Stimulated activated CD4-positive, alpha-beta T cell treated with anti-CD3 and anti-CD28 coated beads, Interleukin-12 subunit alpha, Interleukin-12 subunit beta, amount 100 ng/mL, for 24 hours (primary cell): ENCODE measurements at places on chromosomes 12 and 14.

- DNase-seq, result no peak
Measured at GRCh38 chr12:132766380-132767085, 4.9 kb upstream of the ANKLE2 start.

GRCh38 chr12:95215949-95216348, 1.3 kb downstream of the FGD6 start:
- DNase-seq, result no peak

GRCh38 chr14:23119363-23120327, 590 bp upstream of the CEBPE start:
- no peak for DNase-seq

- no peak for DNase-seq
Measured at GRCh38 chr14:67557656-67558055, 24.6 kb downstream of the PLEKHH1 start.

- no peak for DNase-seq
Measured at GRCh38 chr14:76713121-76713520, 48.1 kb upstream of the VASH1 start.

GRCh38 chr12:47549258-47549657, 156.6 kb downstream of the RPAP3 start:
- DNase-seq, result no peak

GRCh38 chr12:40194846-40195245, 30.0 kb upstream of the LRRK2 start:
- DNase-seq, result no peak

DNA sequence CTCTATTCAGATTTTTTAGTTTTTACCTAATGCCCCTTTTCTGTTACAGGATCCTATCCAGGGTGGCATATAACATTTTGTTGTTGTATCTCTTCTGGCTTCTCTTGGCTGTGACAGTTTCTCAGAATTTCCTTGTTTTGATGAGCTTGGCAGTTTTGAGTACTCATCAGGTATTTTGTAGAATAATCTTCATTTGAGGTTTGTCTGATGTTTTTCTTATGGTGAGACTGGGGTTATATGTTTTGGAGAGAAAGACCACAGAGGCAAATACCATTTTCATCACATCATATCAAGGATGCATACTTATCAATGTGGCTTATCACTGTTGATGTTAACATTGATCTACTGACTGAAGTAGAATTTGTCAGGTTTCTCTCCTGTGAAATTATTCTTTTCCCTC, 14.0 kb upstream of the LYZ start:
- no peak for DNase-seq

DNA sequence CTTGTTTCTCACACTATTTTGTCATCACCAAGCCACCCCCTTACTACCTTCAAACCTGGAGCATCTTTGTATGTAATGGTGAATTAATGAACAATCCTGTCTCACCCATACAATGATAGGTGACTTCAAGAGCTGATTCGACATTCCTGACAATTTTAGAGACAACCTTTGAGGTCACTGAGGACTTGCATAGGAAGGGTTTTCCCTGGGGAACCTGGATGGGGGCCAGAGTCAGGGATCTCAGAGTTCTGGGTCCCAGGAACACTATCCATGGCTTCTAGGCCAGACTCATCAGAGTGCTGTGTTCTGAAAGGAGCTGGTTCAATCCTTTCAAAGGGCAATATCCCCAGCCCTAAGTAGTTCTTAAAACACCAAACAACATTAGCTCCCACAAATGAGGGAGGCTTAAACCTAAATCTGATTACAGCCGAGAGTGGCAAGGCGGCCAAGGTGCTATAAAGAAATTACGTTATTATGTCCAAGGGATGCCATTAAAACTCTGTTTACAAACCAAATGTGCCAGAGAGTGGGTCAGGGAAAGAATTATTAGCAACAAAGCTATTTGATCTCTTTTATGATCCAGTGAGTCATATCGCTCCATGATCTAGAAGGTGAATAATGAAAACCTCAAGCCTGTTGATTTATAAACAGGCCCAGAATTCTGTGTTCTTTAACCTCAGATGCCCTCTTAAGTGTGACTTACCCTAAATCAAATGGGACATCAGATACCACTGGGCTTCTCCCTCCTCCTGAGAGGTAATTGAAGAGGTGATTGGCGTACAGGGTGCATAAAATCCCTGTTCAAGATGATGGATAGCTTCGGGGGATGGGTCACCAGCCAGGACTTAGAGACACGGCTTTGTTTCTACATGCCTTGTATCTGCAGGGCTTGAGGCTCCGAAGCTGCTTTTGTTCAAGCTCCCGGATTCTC, 230.2 kb upstream of the TBX3 start:
- no peak for DNase-seq

DNA sequence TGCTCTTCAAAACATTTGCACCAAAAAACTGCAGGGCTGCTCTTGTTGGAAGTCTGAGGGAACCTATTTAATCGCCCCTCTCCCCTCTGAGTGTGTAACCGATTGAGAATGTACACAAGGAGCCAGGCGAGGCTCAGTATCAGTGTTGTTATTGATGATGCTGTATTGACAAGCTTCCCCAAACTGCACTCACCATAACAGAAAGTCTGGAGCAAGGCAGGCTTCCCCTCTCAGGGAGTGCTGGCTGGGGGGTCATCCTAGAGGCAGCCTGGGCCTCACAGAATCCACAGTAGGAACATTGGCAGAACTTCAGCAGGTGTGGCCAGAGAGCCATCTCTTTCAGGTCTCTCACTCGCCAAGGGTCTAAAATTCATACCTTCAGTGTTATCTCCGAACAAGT, 58.1 kb upstream of the TUNAR start:
- no peak for DNase-seq

DNA sequence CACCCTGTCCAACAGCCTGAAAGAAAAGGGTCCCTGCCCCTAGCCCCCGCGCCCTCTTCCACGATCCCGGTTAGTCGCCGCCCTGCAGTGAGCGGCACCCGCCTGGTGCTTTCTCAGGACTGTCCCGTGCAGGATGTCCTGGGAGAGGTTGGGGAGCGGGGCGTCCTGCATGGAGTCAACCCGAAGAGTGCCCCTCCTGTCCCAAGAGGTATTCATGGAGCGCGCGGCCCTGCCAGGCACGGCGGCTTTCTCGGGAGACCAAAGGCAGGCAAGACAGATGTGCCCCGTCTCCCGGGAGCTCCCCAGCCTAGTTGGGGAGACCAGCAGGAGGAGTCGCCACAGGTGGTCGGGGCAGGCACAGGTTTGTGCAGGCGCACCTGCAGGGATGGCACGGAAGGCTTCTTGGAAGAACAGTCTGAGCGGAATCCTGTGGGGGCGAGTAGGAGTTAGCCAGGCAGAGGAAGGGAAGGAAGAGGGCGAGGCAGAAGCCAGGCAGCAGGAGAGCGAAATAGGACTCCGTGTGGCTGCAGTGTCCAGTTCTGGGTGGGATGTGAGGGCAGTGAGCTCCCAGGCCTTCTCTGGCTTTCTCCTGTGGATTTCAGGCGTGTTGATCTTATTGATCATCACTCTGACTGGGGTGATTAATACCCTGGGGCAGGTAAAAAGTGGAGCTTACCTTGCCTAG, 723 bp downstream of the SIVA1 start:
- no peak for DNase-seq

- no peak for DNase-seq
Measured at GRCh38 chr14:58077621-58078020, 74.4 kb downstream of the ARMH4 start.

GRCh38 chr14:101405171-101405883, 156.0 kb upstream of the DIO3 start:
- DNase-seq, result no peak

- DNase-seq, result no peak
Measured at GRCh38 chr14:68898248-68899032, 80.7 kb downstream of the ACTN1 start.

- no peak for DNase-seq
Measured at GRCh38 chr14:87990682-87991081, 2.3 kb downstream of the GALC start.

- no peak for DNase-seq
Measured at GRCh38 chr12:88393017-88393767, 187.1 kb downstream of the KITLG start.

DNA sequence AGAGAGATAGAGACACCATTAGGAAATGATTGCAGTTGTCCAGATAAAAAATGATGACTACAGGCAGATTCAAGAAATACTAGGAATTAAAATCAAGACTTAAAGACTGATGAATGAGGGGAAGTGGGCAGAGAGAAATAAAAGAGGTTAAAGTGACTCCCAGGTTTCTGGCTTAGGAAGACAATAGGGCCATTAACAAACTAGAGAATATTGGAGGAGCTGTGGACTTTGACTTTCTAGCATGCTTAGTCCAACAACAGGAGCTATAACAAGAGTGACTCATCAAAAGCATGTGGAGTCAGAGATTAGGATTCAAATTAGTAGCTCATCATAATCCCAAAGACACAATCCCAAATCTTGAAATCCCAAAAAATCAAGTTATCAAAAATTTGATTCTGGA, 101.5 kb downstream of the BMP4 start:
- DNase-seq, result no peak

DNA sequence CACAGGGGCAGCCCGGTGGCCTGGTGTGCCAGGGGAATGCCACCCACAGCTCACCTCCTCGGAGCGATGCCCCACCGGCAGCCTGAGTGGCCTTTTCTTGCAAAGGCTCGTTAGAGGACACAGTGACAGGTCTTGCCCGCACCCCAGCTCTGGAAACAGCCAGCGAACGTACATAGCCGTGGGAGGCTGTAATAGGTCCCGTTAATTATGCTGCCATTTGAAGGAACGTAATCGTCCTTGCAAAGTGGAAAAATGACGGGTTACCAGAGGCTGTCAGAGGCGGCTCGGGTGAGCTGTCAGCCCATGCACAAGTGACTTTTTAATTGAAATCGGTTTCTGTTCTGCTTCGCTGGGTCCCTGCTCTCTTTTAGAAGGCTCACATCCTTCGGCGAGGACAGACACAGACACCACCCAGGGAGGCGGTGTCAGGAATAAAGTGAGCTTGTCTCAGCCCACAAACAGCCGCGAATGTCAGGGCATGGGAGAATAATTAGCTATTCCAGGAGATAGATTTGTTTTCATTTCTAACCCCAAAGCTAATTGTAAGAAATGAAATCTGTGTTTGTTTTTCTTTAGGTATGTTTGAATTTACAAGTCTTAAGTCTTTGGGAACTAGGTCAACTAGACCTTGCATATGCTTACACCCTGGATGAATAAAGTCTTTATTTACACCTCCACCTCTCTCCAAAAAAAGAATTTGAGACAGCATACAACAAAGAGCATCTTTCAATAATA, 77.2 kb upstream of the RFLNA start:
- DNase-seq, result no peak

- DNase-seq, result no peak
Measured at GRCh38 chr12:50563434-50563787, 58.6 kb downstream of the DIP2B start.

DNA sequence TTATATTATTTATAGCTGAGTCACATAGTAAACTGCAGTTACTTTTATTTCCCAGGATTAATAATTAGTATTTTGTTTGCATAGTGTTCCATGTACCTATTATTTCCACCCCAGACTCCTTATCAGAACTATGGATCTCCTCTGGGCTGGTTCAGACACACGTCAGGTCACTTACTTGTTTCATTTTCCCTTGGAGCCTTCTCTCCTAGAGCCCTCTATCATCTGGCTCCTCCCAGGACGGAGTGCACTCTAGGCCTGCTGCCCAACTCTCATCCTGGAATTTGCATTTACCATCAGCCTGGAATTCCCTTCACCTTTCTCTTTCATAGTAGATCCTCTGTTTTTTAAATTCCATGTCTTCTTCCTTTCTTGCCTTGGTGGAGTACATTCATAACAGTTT, 28.5 kb upstream of the GALNT16 start:
- no peak for DNase-seq

DNA sequence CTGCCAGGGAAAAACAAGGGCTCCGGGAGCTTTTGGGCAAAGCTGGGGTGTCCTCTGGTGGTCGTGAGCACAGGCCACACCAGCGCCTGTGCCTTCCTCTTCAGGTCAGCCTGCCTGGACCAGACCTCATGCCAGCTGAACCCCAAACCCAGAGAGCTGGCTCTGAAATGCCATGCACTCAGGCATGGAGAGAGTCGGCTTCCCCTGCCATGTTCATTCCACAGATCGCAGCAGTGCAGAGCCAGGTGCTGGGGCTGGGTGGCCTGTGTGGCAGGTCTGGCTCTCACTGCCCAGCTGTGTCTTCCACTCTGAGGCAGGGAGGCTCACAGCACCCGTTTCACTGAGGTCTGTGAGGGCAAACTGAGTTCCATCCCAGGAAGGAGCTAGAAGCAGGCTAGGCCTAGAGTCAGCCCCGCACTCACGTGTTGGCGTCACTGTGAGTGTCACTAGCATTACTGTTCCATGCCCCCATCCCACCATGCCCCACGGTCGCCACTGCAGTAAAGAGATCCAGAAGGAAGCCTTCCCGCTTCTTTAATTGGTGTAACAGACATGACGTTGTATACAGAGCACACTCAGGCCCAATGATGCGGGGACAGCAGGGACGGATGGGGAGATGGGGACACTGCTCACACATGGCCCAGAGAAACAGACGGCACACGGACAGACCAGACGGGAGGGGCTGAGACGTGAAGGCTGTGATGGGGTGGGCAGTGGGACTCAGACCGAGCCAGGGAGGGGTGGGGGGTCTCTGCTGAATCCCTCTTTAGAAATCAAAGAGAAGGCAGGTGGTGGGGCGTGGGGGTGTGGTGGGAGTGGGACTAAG, 2.7 kb downstream of the ARL6IP4 start:
- no peak for DNase-seq

GRCh38 chr12:66387117-66387516, 84.8 kb downstream of the HELB start:
- DNase-seq, result no peak

GRCh38 chr14:68219407-68219806, 399.8 kb downstream of the RAD51B start:
- DNase-seq, result no peak

DNA sequence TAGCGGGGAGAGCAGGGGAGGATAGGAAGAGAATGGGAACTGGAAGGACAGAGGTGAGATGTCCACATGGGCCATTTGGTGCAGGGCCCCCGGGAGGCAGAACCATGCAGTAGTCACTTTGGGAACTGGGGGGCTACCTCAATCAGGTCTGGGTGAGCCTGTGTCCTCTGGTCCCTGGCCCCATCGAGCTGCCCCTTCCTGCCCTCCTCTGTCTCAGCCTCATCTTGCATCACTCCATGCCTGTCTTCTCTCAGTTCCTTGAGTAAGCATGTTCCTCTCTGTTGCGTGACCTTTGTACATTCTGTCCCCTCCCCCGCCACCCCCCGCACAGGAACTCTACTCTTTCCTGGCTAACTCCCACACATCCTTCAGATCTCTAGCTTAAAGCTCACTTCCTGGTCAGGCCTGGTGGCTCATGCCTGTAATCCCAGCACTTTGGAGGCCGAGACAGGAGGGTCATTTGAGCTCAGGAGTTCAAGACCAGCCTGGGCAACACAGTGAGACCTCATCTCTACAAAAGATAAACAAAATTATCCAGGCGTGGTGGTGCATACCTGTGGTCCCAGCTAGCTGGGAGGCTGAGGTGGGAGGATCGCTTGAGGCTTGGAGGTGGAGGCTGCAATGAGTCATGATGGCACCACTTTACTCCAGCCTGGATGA, 23.2 kb downstream of the FOS start:
- DNase-seq, result no peak

DNA sequence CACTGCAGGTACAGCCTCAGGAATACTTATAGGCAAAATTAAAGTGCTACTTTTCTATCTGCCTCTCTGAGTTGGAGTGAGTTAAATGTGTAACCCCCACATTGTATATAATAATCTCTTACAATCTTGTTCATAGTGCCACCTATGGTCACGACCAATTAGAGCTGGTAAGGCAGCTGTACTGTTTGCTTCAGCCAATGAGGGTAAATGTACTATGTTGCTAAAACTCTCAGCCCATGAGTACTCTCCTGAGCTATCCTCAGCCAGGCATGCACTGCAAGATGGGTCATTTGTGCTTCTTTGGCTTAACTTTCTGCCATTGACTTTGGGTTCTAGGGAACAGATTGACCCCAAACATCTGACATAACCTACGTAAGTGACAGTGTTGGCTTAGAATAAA, 15.0 kb upstream of the MDM2 start:
- DNase-seq, result no peak
